Retina (tissue), 1 donor: ENCODE measurements at places on chromosomes 7 and 10.

GRCh38 chr10:17201794-17202116 lies 283 bp upstream of the TRDMT1 start:
- DNase-seq = no peak

DNA sequence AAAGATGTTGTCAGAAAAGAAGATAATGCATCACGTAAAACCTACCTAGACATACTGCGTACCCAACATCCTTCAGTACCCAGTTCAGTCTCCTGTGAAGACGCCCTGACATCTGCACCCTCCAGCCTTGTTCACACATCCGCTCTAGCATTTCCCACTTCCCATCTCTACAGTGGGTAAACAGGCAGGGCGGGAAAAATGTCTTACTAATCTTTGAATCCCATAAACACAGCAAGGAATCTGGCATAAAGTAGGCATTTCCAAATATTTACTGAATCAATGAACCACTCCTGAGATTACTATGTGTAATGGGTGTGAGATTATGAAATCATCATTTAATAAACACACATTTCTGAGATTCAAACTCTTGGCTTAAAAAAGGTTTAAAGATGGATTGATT lies 132.8 kb downstream of the GLI3 start:
- DNase-seq = no peak

GRCh38 chr10:22623633-22624253 lies 90.6 kb downstream of the PIP4K2A start:
- no peak for DNase-seq

DNA sequence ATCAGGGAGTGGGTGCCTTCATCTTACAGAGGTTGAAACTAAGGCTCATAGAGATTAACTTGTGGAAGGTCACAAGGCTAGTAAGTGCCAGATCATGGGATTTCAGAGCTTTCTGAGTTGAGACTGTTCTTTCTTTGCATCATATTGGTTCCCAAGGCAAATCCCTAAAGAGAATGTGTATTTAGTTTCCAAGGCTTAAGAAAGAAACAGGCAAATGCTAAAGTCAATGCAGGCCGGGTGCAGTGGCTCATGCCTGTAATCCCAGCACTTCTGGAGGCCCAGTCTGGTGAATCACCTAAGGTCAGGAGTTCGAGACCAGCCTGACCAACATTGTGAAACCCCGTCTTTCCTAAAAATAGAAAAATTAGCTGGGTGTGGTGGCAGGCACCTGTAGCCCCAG lies 19.8 kb downstream of the CDK1 start:
- no peak for DNase-seq

DNA sequence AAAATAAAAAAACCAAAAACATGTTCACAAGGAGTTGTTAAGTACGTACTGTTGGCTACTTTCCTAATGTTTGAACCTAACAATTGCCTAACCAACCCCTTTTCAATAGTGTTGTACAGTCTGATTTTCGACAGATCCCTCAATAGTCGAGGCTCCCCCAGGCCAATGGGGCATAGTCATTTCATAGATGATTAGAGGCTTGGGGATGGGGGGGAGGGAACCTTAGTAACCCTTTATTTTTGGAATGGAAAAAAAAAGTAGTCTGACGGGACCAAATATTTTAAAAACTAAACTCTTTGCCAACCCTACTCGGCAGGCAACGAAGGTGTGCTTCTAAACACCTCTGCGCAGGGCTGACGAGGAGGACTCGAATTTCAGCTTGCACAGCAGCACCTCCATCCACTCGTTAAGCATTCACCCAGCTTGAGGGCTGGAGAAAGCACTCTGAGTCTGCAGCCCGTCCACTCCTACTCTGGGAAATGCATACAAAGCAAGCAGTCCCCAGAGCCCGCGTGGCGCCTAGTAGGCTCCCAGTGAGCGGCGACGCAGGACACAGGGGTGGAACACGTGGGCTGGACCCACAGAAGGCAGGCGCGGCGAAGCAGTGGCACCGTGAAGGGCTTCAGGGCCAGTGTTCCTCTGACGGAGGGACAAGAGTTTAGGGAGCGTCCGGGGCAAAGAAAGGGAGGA lies 899 bp downstream of the PUS7 start:
- DNase-seq = peak; percentile 87

- DNase-seq = peak; percentile 42
Observed at GRCh38 chr10:21174715-21175495, 277.8 kb upstream of the NEBL start.

GRCh38 chr7:81993186-81993585 lies 223.3 kb upstream of the HGF start:
- DNase-seq = no peak
